Activated CD4-positive, alpha-beta T cell treated with anti-CD3 and anti-CD28 coated beads for 48 hours (primary cell): ENCODE measurements at places on chromosomes 16 and 17.

DNA sequence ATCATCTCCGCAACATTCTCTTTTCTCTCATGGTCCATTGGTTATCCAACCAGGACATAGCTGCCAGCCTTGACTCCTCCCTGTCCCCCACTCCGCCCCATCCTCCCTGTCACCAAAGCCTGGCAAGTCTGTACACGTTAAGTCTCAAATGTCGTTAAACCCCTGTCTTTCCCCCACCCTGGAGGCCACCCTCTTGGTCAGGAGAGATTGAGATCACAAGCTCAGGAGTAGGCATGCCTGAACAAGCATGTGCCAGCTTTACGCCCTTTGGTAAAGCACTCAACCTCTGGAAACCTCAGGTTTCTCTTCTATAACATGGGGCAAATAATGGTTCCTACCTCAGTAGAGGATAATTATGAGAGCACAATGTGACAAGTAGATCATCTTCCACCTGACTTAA, 38.1 kb upstream of the CCL1 start:
- no peak for DNase-seq

- peak; percentile 40 for DNase-seq
Measured at GRCh38 chr17:36934692-36935630, 2.3 kb upstream of the LHX1 start.

DNA sequence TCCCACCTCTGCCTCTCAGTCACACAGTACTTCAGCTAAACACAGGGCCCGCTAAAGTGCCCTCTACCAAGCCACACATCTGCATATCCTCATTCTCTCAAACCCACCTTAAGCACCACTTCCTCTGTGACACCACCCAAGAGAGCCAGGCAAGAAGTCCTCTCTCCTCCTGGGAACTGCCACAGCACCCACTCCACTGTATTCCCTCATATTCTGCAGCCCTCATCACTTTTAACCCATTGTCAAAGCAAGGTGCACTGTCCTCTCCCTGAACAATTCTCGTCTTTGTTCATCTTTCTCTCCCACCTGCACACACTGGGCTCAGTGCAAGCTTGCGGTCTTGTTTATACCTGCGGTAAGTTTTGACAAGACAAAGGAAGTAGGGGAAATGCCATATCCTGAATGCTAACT, 13.6 kb downstream of the CHD9 start:
- no peak for DNase-seq

- DNase-seq, result peak; percentile 82
Measured at GRCh38 chr16:30112197-30113030, 923 bp downstream of the GDPD3 start.

DNA sequence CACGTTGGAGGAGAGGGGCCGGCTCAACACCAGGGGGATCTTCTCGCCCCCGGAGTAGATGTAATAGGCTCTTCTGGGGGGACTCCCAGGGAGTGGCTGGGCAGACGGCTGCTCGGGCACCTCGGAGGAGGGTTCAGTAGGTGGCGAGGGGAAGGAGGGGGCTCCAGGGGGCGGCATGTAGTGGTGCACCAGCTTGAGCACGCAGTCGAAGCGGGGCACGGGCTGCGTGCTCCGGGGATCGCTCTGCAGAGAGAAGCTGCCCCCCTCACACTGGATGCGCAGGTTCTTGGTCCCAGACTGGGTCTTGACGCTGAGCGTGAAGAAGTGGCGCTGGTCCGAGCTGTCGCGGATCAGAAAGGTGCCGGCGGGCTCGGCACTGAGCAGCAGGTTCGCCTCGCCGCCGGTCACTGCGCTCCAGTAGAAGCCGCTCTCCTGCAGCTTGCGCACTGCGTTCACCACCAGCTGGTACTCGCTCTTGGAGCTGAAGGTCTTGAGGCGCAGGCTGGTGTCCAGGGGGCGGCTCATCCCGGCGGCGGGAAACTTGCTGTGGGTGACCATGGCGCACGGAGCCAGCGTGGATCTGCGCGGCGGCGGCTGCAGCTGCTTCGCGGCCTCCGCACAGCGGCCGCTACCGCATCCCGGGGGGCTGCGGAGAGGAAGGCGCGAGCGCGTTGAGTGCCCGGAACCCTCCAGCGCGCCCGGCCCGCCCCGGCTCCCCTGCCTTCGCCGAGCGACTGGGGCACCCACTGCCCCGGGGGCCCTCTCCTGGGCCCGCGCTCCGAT, 1.1 kb downstream of the SOCS3 start:
- no peak for DNase-seq

GRCh38 chr17:43645765-43646481, 15.8 kb downstream of the MEOX1 start:
- no peak for DNase-seq

DNA sequence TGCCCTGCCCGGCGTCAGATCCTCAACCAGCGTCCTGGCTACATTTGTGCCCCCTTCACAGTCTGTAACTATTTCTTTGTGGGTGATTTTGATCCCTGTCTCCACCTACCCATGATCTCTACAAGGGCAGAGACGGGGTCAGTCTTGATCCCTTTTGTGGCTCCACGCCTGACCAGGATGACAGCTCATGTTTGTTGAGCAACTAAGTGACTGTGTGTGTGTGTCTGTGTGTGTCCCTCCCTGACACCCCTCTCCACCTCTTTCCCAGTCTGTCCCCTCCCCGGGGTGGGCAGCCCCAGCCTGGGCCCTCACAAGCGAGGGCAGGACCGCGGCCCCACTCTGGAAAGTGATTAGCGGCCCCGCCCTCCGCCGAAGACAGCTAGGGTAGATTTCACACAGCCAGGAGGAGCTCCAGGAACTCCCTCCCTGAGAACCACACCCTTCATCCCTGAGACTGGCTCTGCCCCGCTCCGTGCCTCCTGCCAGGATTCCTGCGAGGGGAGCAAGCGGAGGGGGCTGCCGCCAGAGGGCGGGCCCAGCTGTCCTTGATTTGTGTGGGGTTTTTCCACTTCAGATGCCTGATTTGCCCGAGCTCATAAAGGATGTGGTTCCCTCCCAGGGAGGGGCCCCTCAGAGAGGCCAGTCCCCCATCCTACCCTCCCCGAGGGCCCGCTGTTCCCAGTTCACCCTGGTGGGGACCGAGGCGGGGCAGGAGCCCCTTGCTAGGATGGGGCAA, 5.3 kb upstream of the HS3ST6 start:
- DNase-seq, result no peak

GRCh38 chr16:51553314-51553713, 402.2 kb upstream of the SALL1 start:
- no peak for DNase-seq

- DNase-seq, result no peak
Measured at GRCh38 chr17:82064433-82065192, 991 bp downstream of the DUS1L start.

- DNase-seq, result peak; percentile 62
Measured at GRCh38 chr17:42361781-42362186, 26.5 kb downstream of the STAT3 start.

- peak; percentile 62 for DNase-seq
Measured at GRCh38 chr16:85611444-85612190, 1.5 kb upstream of the GSE1 start.

GRCh38 chr17:41684035-41684434, 4.7 kb upstream of the EIF1 start:
- no peak for DNase-seq

DNA sequence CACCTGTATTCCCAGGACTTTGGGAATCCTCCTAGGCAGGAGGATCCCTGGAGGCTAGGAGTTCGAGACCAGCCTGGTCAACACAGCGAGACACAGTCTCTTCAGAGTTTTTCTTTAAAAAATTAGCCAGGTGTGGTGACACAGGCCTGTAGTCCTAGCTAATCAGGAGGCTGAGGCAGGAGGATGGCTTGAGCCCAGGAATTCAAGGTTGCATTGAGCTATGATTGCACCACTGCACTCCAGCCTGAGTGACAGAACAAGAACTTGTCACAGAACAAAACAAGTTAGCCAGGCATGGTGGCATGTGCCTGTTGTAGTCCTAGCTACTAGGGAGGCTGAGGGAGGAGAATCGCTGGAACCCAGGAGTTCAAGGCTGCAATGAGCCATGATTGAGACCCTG, 24.8 kb downstream of the ANKRD40 start:
- DNase-seq, result no peak

DNA sequence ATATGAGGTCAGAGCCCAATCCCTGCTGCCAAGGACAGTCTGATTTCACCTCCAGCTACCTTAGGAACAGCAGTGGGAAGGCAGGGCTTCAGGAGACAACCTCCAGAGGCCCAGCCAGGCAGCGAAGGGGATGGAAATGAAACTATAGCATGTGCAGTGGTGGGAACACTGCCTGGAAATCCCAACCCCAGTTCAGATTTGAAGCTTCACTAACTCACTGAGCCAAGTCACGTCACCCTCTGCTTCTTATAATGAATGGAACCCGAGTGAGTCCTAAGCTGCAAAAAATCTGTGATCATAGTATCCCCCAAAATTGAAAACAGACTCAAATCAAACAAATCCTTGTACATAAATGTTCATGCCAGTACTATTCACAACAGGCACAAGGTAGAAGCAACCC, 36.0 kb upstream of the SLC39A11 start:
- no peak for DNase-seq

DNA sequence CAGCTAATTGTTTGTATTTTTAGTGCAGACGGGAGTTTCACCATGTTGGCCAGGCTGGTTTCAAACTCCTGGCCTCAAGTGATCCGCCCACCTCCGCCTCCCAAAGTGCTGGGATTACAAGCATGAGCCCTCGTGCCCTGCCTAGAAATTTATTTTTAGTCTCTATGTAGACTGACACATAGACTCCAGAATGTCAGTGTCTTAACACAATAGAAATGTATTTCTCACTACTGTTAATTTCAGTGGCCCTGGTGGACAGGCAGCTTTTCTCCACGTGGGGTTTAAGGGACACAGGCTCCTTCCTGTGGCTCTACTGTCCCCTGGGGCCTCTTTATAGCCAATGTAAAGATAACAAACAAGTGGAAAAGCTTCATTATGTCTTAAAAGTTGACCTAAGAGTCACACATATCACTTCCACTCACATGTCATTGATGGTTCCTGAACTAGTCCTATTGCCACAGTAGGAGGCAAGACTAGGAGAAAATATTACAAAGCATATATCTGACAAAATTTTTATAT, 43.8 kb downstream of the COPRS start:
- no peak for DNase-seq

- peak; percentile 41 for DNase-seq
Measured at GRCh38 chr16:50692999-50693781, at the start of gene NOD2. NOD2 (plus strand) TSS chr16:50693606; CDS start chr16:50699496, 5,890 bp downstream.

- DNase-seq, result peak; percentile 35
Measured at GRCh38 chr16:17345043-17345442, 125.7 kb downstream of the XYLT1 start.

DNA sequence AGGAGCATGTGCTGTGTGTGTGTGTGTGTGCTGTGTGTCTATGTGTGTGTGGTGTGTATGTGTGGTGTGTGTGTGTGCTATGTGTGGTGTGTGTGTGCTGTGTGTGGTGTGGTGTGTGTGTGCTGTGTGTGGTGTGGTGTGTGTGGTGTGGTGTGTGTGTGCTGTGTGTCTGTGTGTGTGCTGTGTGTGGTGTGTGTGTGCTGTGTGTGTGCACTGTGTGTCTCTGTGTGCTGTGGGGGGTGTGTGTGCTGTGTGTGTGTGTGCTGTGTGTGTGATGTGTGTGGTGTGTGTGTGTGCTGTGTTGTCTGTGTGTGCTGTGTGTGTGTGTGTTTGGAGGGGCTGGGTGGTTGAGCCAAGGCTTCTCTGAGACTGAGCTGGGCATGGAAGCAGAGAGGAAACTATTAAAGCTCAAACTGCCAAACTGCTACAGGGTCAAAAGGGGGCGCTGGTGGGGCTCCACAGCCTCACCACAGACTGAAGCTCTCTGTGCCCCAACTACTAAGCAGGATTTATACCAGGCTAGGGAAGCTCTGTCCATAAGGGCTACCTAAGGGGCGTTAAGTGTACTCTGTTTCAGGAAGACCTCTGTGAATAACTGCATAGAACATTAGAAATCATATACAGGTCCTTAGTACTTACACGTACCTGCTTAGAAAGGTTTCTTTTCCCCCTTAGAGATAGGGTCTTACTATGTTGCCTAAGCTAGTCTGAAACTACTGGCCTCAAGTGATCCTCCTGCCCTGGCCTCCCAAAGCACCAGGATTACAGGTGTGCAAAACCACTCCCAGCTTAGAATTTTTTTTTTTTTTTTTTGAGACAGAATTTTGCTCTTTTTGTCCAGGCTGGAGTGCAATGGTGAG, 27.8 kb upstream of the GHDC start:
- peak; percentile 69 for DNase-seq

DNA sequence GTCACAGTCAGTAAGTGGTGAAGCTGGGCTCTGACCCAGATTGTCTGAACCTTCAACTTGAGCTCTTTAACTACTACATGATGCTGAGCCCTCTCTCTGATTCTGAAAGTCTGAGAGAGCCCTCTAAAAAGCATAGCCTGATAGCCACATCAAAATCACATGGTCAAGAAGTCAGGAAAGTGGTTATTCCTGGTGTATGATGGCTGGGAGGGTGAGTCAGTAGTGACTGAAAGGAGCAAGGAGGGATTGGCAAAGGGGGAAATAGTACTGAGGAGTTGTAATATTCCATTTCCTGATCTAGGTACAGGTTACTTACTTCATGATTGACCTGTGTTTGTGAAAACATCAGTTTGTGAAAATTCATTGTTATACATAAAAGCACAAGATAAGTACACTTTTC, 89.1 kb downstream of the SSH2 start:
- no peak for DNase-seq

DNA sequence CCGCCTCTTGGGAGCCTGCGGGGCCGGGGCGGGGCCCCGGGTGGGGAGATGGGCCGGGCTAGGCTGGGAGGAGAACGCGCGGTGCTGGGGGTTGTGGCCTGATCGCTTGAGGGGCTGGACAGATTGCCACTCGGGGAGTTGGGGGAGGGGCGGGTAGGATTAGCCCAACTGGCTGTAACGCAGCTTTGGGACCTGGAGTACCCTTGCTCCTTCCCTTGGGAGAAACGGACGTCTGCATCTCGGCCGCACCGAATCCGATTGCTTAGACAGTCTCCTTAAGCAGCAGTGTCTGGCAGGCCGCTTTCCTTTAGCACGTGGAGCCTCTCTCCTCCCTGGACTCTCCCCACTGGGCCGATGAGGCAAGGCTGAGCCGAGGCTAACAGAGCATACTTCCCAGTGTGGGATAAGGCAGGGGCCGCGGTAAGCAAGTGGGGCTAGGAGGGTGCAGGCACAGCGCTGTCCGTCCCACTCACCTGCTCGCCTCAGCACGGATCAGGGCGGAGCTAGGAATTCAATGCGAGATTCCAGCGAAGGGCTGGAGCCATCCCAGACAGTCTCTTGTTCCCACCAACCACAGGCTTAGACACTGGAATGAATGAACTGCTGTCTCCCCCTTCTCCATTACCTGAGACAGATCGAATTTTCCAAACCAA, 540 bp upstream of the ACLY start:
- no peak for DNase-seq

GRCh38 chr16:1961651-1962067, 2.3 kb downstream of the NDUFB10 start:
- peak; percentile 59 for DNase-seq

DNA sequence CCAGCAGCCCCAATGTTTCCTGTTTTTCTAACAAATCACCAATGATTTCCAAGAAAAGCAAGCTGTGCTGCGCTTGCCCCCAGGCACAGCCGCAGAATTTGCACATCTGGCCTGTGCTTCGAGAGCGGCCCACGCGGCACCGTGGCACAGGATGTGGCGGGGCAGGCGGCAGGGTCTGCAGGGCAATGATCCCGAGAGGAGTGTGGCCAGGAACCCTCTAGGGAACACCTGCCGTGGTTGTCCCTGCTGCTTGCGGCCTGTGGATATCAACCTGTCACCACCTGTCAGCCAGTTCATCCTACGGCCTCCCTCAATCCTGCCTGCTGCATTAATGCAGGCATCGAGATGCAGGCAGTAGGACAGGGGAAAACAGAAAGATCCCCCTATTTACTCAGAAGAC, 24.0 kb downstream of the PIK3R5 start:
- peak; percentile 78 for DNase-seq

- peak; percentile 92 for DNase-seq
Measured at GRCh38 chr17:16217002-16217635, at the start of gene PIGL. PIGL (plus strand) TSS chr17:16217210; CDS start chr17:16217227, 17 bp downstream.
